T-helper 2 cell (primary cell): ENCODE measurements at places on chromosomes 3 and 15.

- no peak for DNase-seq
Measured at GRCh38 chr3:52546111-52546901, 9.9 kb downstream of the UQCC5 start.

- no peak for DNase-seq
Measured at GRCh38 chr15:54064365-54064764, 86.1 kb downstream of the UNC13C start.

DNA sequence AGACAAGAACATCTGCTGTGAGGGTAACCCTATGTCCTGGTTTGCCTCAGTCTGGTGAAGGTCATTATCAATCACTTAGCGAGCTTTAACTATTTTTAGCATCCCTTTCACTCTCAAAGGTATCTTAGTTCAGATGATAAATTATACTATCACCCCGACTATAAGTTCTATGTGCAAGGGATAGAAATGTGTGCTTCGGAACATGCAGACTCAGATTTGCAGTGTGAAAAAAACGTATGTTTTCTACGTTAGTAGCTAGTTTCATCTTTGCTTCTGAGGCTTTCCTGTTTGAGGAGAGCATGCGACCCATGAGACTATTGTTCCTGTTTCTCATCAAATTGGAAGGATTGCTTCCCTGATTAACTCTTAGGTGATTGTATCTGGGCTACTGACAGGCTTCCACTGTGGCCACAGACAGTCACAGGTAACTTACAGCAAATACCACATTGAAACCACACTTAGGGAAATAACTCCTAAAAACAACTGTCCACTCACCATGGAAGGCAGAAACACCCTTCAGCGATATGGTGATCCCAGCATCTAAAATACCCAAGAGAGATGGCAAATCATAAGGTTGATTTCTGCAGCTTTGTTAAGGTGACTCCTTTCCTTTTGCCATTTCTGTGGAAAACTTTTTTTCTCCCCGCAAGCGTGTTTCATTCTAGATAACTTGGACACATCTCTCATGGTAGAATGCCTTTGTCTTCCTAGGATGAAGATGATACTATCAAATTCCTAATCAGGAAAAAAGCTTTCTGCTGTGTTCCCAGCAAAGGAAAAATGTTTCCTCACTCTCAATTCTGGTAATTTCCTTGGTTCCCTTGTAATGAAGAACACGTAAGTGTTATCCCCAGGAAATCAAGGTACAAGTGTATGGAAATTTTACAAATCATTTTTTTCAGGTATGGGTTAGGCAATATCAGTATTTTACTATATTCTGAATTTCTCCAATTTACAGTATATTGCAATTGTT lies 5.2 kb downstream of the GCSAM start:
- DNase-seq = no peak

DNA sequence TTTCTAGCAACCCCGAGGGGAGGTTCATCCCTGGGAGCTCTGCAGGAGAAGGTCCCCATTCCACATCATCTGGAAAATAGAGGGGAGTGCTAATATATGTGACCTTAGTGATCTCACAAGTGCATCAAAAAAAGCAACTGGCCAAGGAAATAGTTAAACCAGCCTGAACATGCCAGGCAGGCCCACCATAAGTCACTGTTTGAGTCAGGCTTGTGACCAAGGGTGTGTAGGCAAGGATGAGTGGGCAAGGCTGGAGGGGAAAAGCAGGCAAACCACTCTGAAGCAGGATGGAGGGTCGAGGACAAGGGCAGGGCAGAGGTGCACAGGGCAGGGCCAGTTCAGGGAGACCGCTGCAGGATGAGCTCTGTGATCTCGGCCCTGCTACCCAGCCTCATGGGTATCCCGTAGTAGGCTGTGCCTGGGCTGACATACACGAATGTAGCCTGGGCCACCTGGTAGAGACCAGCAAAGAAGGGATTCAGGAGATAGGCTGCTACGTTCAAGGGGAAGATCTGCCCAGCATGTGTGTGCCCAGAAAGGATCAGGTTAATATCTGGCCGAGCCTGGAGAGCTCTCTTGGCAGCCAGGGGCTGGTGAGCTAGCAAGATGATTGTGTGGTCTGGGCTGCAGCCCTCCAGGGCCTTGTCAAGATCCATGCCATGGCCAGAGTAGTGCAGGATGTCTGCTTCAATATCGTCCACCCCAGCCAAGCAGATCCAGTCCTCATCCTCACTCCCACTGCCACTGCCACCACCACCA lies 4.3 kb downstream of the GLB1 start:
- DNase-seq = no peak

DNA sequence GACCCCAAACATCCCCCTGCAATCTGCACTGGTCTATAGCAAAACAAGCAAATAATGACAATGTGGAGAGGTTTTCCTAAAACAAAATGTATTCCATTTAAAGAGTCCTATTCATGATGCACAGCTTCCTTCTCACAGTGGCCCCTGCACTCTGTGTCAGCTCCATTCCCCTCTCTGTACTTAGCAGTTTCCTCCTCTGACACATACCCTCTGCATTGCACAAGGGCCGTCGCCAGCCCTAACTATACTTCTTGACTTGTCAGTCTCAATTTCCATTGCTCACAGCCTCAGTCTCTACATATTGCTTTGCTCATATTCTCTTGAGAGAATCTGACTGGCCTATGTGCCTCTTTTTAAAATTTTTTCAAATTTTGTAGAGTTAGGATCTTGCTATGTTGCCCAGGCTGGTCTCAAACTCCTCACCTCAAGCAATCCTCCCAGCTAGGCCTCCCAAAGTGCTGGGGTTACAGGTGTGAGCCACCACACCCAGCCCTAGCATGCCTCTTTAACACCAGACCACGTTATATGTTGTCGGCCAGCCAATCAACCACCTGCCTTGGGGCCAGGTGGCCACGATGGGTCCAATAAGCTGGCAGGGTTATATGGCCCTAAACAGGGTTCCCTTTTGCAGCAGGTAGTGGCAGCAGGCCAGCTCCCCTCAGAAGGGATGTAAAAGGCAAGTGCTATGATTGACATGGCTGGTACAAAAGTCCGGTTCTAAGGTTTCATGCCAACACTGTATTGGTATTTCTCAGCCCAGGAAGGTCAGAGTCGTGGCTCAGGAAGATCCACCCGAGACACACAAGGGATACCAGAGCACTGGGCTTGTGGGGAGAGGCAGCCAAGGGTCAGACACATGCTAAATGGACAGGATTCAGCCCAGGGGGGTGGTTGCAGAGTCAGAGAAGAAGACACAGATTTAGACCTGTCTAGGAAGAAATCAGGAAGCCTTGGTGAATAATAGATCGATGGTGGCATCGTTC lies 59.0 kb upstream of the SMAD3 start:
- DNase-seq = no peak

DNA sequence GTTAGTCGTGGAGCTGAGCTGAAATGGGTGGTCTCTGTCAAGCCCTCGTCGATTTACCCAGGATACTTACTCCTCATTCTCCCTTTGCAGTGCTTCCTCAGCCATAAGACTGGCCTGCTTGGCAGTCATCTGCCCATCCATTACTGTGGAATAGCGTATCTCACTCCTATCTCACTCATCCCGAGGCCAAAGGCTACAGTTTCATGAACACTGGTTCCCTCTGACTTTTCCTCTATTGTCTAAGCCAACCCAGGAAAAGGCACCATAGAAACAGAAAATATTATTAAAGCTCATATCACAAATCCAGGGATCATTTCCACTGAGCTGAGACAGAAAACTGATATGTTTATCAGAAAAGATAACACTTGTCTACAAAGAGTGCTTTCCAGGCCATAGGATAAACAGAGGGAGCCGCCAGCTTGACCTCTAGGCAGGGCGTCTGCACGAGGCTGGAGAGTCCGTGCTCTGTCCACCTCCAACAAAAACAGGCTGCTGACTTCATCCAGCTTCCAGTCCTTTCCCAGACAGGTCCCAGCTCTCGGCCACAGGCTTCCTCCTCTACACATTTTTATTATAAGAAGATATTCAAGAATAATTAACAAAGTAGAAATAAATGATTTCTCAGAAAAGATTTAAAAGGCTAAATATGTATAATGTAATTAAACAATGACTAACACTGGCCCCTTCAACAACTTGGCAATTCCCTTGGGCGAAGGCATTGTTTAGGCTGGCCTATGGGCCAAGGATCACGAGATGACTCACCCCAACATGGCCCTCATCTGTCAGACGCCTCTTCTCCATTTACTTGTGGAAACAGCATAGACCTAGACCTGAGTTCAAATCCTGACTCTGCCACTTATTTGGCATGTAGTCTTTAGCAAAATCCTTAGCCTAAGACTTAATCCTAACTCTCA lies 27.4 kb upstream of the BOC start:
- no peak for DNase-seq

DNA sequence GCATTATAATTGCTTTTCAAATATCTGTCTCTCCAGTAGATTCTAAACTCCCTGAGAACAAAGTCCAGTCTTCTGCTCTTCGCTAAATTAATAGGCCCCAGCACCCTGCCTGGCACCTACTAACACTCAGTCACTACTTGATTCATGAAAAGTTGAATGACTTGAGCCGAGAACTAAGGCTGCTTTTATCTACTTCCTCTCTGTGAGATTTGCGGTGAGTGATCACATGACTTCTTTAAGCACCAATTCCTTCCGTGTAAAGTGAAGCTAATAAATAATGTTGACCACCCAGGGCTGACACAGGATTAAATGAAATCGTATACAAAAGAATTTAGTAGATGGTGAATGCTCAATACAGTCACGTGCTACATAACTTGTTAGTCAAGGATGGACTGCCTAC lies 44.6 kb upstream of the PGPEP1L start:
- peak; percentile 45 for DNase-seq

GRCh38 chr3:194872669-194872977 lies 186.9 kb downstream of the FAM43A start:
- DNase-seq = no peak

DNA sequence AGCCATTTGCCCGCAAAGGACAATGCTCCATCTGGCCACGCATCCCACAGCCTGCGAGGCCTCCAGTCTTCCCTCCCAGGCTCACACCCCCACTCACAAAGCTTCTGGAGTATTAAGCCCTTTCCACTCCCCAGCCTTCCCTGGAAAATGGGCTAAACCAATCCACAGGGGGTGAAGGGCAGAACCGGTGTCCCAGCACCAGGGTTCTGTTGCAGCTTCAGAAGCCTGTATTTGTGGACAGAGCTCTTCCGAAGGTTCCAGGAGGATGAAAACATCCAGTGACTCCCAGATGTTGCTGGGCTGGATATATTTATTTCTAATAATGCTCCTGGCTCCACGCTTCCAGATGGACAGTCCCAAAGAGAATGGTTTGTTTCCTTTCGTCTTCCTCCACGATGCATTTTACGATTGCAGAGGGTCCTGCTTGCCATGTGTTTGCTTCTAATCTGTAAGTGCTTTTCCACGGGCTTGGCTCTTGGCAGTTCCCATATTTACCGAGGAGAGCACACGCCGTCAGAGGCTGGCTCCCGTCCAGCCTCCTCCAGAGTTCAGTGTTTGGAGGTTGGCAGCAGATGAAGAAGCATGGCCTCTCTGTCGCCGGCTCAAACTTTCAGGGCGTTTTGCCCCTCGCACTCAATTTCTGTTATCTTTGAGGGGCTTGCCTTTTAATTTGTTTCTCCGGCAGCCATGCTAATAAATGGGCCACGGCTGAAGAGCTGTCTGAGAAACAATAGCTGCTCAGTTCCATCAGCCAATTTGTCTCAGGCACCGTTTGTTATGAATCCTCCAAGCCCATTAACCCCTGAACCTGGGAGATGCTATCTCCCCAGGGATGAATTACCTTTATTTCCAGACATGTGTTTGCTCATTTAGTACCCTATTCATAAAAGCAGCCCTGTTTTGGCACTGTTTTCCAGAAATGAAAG lies 367.9 kb upstream of the PROK2 start:
- no peak for DNase-seq

GRCh38 chr3:114764056-114764492 lies 383.0 kb downstream of the ZBTB20 start:
- DNase-seq = no peak

DNA sequence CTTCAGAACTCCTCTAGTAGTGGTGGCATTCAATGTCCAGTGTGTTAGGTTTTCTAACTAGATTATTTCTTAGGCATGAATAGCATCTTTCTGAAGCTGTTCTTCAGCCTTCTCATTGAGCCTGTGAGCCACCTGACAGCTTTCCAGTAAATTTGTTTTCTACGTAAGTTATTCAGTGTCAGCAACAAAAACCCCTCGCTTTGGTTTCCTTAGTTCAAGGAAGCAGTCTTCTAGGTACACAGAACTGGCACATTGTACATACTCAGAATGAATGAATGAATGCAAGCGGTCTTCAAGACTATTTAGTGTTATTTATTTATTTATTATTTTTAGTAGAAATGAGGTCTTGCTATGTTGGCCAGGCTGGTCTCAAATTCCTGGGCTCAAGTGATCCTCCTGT lies 44.9 kb downstream of the DRD3 start:
- no peak for DNase-seq

DNA sequence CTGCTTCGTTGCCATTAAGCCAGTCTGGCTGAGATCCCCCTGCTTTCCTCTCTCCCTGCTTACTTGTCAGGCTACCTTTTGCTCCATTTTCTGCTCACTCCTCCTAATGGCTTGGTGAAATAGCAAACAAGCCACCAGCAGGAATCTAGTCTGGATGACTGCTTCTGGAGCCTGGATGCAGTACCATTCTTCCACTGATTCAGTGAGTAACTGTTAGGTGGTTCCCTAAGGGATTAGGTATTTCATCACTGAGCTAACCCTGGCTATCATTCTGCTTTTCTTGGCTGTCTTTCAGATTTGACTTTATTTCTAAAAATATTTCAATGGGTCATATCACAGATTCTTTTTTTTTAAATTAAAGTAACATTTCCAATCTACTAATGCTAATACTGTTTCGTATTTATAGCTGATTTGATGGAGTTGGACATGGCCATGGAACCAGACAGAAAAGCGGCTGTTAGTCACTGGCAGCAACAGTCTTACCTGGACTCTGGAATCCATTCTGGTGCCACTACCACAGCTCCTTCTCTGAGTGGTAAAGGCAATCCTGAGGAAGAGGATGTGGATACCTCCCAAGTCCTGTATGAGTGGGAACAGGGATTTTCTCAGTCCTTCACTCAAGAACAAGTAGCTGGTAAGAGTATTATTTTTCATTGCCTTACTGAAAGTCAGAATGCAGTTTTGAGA lies 25.0 kb downstream of the CTNNB1 start:
- DNase-seq = no peak
